MCF 10A (cell line): ENCODE measurements at places on chromosomes 5 and 9.

- no peak overlapping the region for H3K4me3 ChIP-seq
- peak overlapping the region; percentile 90 for H3K27ac ChIP-seq
- no peaks in the 10 kb centered on the region for H3K36me3 ChIP-seq
- H3K27me3 ChIP-seq: no peaks in the 10 kb centered on the region
These were observed 29.3 kb downstream of the CSF2 start for GRCh38 chr5:132102944-132103331.

- peak; percentile 27 for DNase-seq
- no peak overlapping the region for H3K4me3 ChIP-seq
- H3K27me3 ChIP-seq: no peaks in the 10 kb centered on the region
- H3K27ac ChIP-seq: peak overlapping the region; percentile 8
- peaks cover 24% of the 10 kb centered on the region for H3K4me1 ChIP-seq
- no peaks in the 10 kb centered on the region for H3K36me3 ChIP-seq
These were observed 805.6 kb downstream of the BRINP1 start for GRCh38 chr9:118563677-118564076.

- no peak overlapping the region for H3K4me3 ChIP-seq
- H3K4me1 ChIP-seq: peaks cover 30% of the 10 kb centered on the region
- no peak overlapping the region for H3K27ac ChIP-seq
- no peaks in the 10 kb centered on the region for H3K27me3 ChIP-seq
These were observed 73.0 kb upstream of the RAI14 start for GRCh38 chr5:34583167-34583566.

DNA sequence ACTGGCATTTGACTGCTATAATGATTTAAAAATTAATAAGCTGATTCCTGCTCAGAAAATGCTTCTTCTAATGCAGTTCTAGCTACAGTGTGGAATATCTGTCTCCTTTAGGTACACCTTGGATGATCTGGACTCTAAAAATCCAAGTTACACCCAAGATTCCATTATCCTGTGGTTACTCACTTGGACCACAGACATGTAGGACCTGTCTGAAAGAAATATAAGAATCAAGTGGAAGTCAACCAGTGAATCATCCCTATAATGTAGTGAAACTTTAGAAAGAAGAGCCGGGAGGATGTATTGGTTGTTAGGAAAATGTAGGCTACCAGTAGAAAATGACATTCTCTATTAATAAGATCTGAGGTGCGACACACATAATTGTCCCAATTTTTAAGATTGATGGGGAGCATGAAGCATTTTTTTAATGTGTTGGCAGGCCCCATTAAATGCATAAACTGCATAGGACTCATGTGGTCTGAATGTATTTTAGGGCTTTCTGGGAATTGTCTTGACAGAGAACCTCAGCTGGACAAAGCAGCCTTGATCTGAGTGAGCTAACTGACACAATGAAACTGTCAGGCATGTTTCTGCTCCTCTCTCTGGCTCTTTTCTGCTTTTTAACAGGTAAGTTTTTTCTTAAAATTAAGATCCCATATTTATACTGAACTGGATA is at the start of gene SPINK6:
Gene SPINK6, plus strand, starts transcription at position 512 of the 673 bp plus-strand sequence. Its CDS starts 55 bp downstream, at position 567.
- H3K36me3 ChIP-seq: no peaks in the 10 kb centered on the region
- H3K4me3 ChIP-seq: no peak within 1 kb of the TSS
- H3K27me3 ChIP-seq: no peaks in the 10 kb centered on the region
- H3K27ac ChIP-seq: peak within 1 kb of the TSS; percentile 84

- no peaks in the 10 kb centered on the region for H3K4me1 ChIP-seq
- no peaks in the 10 kb centered on the region for H3K27me3 ChIP-seq
- DNase-seq: no peak
- peaks cover 9% of the 10 kb centered on the region for H3K36me3 ChIP-seq
- no peak overlapping the region for H3K27ac ChIP-seq
- H3K4me3 ChIP-seq: no peak overlapping the region
These were observed 63.4 kb downstream of the MVB12B start for GRCh38 chr9:126389992-126390391.

GRCh38 chr5:95352691-95353090 is 38.5 kb upstream of the FAM81B start:
- no peak for DNase-seq
- H3K4me3 ChIP-seq: no peak overlapping the region
- H3K4me1 ChIP-seq: no peaks in the 10 kb centered on the region
- H3K27me3 ChIP-seq: no peaks in the 10 kb centered on the region
